ENCODE measurements at places on chromosomes 7 and 10.

DNA sequence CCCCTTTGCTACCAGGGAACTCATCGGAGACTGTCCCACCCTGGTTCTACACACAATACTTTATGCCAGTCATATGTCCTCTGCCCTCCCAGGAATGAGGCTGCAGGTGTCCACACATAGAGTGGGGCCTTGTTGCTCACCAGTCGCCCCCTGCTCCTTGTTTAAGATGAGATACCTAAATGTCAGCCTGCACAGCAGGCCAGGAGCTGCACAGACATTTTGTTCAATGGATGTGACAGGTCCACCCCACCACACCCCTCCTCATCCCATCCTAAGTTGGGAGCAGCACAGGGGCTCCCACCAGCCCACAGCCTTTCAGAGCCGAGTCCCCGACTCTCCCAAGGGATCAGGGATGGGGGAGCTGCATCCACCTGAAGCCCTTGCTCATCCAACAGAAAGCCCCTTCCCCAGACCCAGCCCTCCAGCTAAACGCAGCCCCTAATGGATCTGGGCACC, 6.2 kb upstream of the GRID1 start:
- no peak for DNase-seq

DNA sequence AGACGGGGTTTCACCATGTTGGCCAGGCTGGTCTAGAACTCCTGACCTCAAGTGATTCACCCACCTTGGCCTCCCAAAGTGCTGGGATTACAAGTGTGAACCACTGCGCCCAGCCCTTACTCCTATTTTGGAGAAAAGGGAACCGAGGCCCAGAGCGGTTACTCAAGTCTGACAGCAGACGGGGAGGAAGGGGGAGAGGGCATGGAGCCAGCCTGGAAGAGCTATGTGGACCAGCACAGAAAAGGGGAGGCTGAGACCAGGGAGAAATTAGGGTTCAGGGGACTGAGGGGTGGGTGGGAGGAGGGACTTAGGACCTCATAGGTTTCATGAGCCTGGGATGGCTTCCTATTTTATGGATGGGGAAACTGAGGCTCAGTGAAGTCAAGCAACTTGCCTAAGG, 1.5 kb downstream of the SFRP5 start:
- DNase-seq = no peak

- DNase-seq = no peak
Observed at GRCh38 chr10:119306986-119307392, 99.6 kb downstream of the GRK5 start.

- no peak for DNase-seq
Observed at GRCh38 chr7:73900286-73900685, 39.3 kb downstream of the TMEM270 start.

DNA sequence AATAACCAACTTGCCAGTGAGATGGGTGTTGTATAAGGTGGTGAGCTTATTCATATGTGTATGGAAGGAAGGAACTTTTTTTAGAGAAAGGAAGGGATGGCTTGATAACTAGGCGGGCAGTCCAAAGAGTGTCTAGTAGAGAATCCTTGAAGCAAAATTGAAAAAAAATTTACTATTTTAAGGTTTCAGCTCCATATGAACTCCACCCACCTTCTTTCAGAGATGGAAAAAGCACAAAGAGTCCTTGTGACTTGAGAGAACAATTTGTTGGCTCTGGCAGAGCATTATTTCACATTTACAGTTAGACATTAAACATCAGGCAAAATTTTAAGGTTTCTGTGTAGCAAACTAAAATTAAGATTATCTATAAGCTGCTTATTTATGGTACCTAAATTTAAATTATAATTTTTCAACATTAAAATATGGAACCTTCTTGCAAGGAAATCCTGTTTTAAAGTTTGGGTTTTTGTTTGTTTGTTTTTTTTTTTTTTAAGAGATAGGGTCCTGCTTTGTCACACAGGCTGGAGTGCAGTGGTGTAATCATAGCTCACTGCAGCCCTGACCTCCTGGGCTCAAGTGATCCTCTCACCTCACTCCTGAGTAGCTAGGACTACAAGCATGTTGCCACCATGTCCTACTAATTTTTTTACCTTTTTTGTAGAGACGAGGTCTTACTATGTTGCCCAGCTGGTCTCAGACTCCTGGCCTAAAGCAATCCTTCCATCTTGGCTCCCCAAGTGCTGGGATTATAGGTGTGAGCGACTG, 12.2 kb downstream of the PTPN12 start:
- DNase-seq = no peak

Data from activated effector memory CD4-positive, alpha-beta T cell treated with Interleukin-2 at 50 U/mL for 16 hours (primary cell).